Activated naive CD4-positive, alpha-beta T cell (primary cell): ENCODE measurements at places on chromosomes 3 and 15.

DNA sequence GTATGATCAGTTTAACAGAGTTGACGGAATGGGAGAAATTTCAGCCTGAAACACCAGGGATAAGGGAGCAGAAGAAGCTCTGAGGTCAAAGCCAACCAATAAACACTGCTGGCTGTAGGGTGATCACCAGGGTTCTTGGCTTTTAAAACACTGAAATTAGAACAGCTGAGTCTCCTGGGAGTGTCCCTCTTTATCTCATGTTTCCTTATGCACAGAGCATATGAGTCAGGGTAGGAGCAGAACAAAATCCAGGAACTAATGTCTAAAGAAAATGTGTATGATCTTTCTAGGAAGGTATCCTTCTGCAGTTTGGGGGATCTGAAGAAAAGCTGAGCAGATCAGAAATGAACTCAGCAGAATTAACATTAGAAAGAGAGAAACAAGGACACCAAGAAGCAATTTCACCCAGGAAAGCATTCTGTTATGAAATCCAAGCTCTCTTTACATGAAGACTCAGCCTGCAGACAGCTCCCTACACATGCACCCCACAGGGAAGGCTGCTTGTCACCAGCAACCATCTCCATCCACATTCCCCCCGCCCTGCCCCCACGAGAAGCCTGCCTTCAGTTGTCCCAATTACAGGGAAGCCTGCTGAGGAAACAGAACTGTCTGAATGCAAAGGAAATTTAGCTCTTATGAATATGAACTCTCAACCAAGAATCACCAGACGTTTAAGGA is 469.7 kb downstream of the PDCD6IP start:
- DNase-seq: no peak

DNA sequence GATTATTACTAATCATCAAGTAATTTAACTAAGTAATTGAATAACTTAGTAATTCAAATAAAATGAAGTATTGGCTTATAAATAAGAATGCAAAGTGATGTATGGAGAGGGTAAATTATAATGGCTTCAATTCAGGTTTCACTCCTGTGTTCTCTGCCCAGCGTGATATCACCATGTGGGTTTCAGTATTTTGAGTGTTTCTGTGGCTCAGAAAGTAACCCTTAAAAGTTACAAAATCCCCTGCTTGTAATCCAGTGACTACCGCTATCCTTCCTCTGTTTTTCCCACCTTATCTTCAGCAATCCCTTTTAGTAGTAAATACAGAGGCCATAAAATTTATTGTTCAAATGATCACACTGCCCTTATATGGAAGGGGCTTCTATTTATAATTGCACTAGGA is 316.4 kb upstream of the CFAP20DC start:
- no peak for DNase-seq

GRCh38 chr3:27127879-27128278 is 241.3 kb downstream of the NEK10 start:
- no peak for DNase-seq

DNA sequence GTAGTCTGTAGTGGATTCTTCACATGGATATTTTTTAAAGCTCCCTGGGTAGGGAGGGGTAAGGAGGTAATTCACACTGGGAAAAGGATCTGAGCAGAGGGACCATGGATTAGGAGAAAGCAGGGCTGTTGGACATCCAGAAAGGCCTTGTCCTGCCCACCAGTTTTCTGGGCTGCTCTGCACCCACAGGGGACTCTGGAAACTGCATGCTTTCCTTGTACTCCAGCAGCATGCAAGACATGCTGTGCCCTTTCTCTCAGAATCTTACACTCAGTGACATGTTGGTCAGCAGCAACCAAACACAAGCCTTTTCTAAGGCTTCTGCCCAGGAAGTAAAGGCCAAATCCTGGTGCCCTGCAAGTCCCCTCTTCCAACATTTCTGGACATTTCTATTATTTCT is 2.5 kb upstream of the FBN1 start:
- no peak for DNase-seq

GRCh38 chr15:80003171-80003570 is 32.2 kb upstream of the BCL2A1 start:
- DNase-seq: no peak

DNA sequence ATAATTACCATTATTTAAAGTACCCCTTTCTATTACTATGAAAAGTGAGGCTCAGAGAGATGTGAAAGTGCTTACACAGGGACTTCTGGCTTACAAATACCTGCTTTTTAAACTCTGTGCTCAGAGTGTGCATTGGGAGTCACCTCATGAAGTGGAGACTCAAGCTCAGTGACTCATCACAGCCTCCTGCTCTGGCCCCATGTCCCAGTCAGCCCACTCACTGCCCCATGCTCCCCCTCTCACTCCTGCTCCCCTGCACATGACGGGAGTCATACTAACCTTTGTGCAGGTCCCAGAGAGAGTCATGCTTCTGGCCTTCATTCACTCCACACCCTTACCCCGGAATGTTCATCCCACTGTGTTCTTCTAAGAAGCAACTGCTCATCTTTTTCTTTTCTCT is 20.2 kb downstream of the CCR1 start:
- DNase-seq: no peak

- DNase-seq: no peak
Measured at GRCh38 chr3:159322322-159322939, 520.6 kb downstream of the MFSD1 start.

DNA sequence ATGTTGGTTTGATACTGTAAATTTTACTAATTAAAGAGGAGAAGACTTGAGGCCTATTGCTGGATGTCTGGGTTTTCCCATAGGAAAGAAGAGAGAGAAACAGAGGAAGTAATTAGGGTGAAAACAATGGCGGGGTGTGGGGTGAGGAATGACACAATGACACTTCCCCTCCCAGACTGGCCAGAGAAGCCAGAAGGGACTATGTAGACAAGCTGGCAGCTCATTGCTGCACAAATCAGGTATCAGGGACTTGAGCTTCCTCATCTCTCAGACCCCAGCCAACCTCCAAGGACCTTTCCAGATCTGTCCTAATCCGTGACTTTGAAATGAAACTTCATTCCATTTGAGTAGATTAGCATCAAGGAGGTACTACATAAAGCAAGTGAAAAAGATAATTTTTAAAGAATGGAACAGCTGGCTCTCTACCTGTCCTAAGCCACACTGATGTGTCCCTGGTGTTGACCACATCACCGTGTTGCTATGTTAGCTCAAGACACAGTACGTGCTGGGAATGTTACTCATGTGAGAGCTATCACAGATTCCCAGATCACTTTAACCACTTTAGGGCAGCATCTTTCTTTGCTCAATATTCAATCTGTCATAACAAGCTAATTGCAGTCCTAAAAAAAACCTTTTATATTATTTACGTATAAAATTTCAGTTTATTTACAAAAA is 22.2 kb downstream of the TMEM212 start:
- DNase-seq: no peak

DNA sequence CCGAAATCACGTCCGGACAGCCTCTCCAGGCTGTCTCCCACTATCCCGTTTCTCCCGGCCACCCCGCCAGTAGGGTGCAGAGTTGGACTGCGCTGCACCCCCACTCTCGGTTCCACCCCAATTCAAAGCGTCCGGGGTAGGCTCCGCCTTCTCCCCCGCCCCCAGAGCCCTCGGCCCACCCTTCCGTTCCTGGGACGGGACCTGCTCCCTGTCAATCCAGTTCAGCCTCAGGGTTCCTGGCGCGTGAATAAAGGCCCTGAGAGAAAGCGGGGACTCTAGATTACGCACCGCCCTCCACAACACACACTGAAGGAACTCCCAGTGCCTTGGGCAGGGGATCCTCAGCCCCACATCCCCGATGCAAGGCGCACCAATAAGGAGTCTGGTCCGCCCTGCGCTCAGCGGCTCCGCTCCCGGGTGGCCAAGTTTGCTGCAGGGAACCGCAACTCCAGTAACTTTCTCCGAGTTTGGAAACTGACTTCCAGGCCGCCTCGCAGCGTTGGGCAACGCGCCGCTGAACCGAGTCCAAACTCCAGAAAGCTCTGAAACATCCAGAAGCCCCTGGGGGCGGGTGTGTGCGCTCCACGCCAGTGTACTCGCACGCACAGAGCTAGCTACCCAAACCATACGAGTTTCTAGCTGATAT is 1.9 kb downstream of the ADAMTS9 start:
- DNase-seq: no peak
